Occipital lobe (tissue), 3 donors: ENCODE measurements at places on chromosomes 13 and 19.

GRCh38 chr19:12723381-12723640 lies 421 bp downstream of the TNPO2 start:
- DNase-seq: no peak

DNA sequence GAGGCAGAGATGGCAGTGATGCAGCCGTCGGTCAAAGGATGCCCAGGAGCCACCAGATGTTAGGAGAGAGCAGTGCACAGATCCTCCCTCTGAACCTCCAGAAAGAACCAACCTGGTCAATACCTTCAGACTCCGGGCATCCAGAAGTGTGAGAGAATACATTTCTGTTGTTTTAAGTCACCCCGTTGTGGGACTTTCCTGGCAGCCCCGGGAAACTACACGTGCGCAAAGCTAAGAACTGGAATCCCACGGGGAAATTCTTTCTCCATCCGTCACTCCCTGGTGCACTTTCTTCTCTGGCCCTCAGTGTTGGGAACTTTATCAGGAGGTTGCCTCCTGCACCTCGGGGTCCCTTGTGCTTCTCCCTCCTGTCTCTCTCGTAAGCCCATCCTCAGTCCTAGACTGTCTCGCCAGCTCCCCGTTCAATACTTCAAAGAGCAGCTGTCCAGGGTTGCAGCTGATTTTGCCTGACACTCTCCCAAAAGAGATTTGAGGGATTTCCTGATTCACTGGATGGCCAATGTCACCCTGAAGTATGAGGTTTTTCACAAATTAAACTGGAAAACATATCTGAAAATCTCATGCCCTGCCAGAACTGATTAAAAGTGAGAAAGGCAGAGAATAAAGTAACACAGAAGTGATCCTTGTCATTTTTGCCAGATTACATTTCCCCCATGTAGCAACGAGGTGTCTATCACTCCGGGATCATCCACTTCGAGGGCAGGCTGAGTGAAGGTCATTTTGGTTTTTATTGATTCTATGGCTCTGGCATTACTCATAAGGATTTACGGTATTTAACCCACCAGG lies 136.8 kb downstream of the DCT start:
- DNase-seq: no peak

GRCh38 chr13:77678691-77679235 lies 18.7 kb upstream of the SLAIN1 start:
- DNase-seq: no peak

DNA sequence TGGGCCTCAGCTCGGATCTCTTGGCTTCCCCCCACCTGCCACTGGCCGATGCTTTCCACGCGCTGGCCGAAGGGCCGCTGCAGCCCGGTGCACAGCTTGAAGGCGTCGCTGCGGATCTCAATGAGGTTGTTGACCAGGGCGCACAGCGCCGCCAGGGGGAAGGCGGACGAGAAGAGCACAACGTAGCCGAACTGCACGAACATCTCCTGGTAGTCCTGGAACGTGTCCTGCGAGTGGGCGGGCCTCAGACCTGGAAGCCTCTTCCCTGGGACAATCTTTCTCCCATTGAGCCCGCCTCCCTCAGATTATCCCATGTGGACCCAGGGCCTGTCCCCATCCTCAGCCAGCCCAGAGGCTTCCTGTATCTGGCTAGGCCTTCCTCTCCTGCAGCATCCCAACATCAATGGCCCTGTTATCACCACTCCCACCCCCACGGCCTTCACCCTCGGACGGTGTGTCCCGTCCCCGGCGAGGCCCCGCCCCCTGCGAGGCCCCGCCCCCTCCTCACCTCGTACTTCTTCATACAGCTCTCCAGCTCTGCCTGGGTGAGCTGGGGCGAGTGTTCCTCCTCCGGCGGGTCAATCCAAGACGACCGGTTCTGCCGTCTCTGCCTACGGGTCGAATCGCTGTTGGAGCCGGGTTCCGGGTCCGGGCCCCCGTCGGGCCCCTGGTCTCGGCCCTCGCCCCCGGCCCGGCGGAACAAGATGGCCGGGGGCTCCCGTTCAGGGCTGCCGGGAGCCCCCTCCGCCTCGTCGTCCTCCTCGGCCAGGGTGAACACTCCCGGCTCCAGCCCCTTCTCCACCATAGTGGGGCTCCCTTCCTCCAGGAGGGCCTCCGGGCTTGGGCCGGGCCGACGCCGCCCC lies 6.8 kb downstream of the ANO8 start:
- no peak for DNase-seq

DNA sequence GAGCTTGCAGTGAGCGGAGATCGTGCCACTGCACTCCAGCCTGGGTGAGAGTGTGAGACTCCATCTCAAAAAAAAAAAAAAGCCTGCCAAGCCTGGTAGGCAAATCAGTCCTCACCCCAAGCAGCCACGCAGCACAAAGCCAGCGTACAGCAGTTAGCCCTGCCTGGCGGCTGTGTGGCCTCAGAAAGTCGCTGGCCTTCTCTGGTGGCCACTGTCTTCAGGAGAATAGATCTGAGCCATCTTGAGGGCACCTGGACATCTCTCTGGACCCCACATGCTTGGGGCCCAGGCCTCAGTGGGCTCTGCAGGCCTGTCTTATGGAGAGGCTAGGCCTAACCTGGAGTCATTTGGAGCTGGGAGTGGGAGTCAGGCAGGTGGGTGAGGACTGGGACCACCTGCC lies 23.0 kb downstream of the PIAS4 start:
- no peak for DNase-seq

DNA sequence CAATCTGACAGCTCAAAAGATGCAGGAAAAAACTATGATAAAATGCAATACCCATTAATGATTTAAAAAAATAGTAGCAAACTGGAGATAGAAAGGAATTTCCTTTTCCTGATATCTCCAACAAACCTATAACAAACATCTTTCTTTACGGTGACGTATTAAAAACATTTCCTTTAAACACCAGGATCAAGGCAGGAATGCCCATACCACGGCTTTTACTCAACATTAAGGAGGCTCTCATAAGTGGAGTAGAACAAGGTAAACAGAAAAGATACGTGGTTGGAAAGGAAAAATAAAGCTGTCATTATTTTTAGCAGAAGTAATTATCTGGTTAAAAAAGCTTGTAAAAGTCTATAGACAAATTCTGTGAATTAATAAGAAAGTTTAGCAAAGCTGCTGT lies 61.1 kb downstream of the MIPEP start:
- DNase-seq: no peak

DNA sequence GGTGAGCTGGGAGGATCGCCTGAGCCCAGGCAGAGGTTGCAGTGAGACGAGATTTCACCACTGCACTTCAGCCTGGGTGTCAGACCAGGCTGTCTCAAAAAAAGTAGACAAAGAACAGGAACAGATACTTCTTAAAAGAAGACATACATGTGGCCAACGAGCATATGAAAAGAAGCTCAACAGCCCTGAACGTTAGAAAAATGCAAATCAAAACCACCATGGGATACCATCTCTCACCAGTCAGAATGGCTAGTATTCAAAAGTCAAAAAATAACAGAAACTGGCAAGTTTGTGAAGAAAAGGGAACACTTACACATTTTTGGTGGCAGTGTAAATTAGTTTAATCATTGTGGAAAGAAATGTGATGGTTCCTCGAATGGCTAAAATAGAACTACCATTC lies 3.0 kb upstream of the LGALS14 start:
- DNase-seq: no peak

- DNase-seq: no peak
Observed at GRCh38 chr13:44104969-44105368, 225.3 kb downstream of the LACC1 start.
